Cardiac muscle cell (in vitro differentiated cells and primary cell): ENCODE measurements at places on chromosomes 7 and 10. TPM values are rescaled to one million over a fixed set of nuclear protein-coding genes. Genes with fewer than 3 reads are reported as not detected.

- DNase-seq, result peak; percentile 12
These were observed 655 bp downstream of the PTPRE start for GRCh38 chr10:127907411-127908105.

CCL24 gene
- total RNA-seq, result not detected in 2 replicates

DNA sequence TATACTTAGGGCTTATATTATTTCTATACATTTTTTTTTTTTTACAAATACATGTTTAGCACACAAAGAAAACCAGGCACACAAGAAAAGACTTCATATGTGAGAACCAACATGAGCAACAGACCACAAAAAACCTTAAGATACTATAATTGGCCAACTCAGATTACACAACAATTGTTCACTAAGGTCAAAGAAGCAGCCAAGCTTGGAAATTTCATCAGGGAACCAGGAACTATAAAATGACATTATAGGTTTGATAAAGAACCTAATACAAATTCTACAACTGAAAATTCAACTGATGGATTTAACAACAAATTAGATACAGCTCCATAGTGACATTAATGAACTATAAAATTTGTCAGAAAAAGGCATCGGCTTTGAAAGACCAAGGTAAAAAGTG, 4.4 kb upstream of the LUC7L2 start:
- peak; percentile 50 for DNase-seq

DNA sequence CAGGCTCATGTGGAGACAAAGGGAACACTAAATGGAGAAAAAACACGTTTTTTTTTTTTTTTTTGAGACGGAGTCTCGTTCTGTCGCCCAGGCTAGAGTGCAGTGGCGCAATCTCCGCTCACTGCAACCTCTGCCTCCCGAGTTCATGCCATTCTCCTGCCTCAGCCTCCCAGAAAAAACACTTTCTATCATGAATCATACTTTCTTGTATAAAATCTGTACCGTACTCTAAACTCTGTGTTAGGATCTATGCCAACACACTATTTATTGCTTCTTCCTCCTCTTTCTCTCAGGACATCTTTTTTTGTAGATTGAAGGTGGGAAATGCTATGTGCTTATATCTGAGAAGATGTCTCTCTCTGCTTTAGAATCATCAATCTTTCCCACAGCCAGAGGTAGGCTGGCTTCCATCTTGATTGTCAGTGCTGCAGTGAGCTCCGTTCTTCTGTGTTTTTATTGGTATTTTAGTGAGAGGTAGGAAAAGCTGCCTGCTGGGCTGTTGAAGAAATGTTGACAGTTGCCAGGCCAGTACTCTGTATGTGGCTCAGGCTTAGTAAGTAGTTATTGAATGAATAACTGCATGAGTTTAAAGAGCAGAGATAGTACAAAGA, 101.1 kb downstream of the GPR85 start:
- DNase-seq, result peak; percentile 43

HOGA1 gene
- 2.1 and 3.8 TPM in 2 replicates for total RNA-seq
